ENCODE measurements at places on chromosomes 1 and 21. TPM values are rescaled to one million over a fixed set of nuclear protein-coding genes. Genes with fewer than 3 reads are reported as not detected.

DNA sequence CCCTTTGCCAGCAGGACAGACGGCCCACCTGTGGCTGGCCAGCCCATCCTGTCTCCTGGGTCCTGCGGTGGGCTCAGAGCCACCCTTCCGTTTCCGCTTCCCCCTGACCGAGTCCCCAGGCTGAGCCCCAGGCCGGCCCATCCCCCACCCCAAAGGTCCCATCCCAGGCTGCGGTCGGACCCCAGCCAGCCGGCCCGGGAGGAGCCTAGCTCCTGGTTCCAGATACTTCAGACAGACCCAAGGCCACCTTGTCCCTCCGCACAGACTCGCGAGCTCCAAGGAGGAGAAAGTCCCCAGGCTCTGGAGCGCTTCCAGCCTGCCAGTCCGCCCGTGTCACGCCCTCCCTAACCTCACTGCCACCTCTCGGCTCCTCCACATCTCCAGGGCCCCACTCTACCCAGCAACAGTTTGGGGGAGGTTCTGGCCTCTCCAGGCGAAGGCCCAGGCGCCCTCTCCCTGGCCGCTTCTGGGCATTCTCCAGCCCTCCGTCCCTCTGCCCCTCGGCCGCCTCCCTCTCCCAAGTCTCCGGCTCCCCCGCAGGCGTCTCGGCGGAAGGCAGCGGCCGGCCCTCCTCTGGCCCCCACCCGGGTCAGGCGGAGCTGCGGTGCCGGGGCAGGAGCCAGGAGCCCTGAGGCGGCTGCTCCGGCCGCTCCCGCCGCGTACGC, 835 bp downstream of the LRRN2 start:
- H3K27ac ChIP-seq = peak overlapping the region; percentile 24
- peak overlapping the region; percentile 56 for H3K4me3 ChIP-seq
- DNase-seq = peak; percentile 49

Gene TNFRSF14
- 111 TPM for total RNA-seq

Gene UBE2G2
- total RNA-seq = 76.1 TPM

- H3K27me3 ChIP-seq = no peaks in the 10 kb centered on the region
- H3K4me1 ChIP-seq = no peaks in the 10 kb centered on the region
- no peak overlapping the region for H3K27ac ChIP-seq
- H3K4me3 ChIP-seq = no peak overlapping the region
- H3K36me3 ChIP-seq = no peaks in the 10 kb centered on the region
Measured at GRCh38 chr21:26115899-26116298, 54.7 kb downstream of the APP start.

Gene NTMT2
- not detected for total RNA-seq

DNA sequence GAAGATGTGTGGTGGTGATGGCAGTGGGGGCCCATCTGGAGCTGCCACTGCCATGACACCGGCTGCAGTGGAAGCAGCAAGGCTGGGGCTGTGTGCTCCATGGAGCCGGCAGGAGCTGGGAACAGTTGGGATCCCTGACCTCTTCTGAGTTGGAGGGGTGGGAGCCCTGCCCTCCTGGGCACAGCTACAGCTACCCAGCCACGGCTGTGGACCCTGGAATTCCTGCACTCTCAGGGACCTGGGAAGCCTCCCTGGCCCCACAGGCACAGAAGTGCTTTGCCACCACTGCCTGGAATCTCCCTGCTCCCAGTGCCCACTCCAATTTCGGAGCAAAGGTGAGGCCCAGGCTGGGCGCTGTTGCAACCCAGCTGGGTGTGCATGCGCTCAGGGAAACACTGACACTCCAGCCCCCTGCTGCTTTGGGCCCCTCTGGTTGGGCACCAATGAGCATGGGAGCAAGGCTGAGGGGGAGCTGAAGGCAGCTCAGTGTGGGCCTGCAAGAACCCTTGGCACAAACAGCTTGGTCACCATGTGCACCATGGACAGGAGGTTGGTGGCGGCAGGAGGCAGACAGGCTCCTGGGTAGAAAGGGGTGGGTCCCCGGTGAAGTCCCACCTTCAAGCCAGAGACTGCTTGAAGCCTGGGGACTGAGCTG, 817.6 kb downstream of the KCNT2 start:
- H3K4me3 ChIP-seq = no peak overlapping the region
- no peaks in the 10 kb centered on the region for H3K27me3 ChIP-seq
- DNase-seq = no peak
- H3K27ac ChIP-seq = no peak overlapping the region
- no peaks in the 10 kb centered on the region for H3K4me1 ChIP-seq

Gene LCE1F
- total RNA-seq = not detected

Gene USP24
- 31.8 TPM for total RNA-seq

DNA sequence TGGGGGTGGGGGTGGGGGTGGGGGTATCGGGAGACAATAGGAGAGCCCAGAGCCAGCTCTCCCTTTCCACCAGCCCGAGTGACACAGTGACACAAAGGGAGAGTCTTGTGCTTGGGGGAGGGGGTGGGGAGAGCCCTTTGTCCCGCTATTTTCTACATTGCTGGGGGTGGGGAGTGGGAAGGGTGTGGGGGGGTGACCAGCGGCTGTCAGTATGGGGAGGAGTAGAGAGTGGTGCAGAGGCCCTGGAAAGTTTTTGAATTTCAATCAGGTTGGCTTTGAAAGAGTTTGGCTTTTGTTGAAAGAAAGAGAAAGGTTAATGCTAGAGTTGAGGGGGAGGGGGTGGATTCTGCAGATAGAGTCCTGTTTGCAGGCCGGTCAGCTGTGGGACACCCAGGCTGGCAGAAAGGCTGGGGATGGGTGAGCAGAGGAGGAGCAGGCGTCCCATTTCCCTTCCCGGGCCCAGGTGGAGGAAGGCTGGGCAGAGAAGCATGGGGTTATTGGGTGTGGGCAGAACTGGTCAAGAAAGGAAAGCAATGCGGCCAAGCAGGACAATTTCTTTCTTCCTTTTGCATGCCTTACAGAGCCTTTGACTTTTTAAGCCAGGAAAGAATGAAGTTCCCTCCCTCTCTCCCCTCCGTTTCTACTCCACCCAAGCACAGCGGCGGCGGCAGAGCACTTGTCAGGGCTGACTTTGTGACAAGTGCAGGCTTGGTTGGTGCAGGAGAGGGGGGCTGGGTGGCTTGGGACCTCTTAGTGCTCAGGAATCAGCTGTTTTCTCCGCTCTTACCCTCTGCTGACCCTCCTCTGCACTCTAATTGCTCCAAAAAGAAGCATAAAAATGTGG, 96.2 kb downstream of the RNF220 start:
- no peaks in the 10 kb centered on the region for H3K4me1 ChIP-seq
- DNase-seq = no peak
- H3K36me3 ChIP-seq = no peaks in the 10 kb centered on the region
- H3K4me3 ChIP-seq = no peak overlapping the region

Data from colonic mucosa (tissue), 4 donors.